HS-5 (cell line): ENCODE measurements at places on chromosomes 16 and 17.

DNA sequence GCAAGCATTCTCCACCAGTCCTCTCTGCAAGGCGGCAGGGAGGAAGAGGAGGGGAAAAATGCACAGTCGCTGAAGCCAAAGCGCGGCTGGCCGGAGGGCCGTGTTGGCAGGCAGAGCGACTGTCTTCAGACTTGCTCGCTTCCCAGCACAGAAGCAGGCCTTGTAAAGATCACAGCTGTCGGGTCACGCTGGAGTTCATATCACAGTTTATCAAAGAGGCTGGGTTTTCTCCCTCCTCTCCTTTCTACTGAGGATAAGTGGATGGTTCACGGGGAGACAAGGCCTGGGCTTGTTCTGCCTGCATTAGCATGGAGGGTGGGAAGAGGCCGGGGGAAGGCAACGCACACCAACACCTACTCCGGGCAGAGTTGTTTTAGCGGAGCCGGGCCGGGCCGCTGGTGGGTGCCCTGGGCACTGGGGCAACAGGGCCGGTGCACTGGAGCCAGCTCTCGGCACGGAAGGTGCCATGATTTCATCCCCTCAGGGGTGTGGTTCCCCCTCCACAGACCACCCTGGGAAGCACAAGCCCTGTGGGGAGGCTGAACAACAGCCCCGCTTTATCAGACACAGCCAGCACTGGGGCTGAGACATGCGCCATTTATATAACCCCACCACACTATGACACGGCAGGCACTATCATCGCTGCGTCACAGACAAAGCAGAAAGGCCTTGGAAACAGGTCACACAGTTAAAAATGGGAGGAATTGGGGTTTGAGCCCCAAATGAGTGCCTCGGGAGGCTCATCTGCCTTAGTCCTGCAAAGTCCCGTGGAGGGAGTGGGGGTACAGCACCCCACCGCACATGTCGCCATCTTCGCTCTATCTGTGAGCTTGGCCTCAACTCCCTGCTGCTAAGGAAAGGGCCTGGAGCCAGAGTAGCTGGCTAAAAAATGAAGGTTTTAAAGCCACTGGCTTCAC is 40.3 kb upstream of the MTSS2 start:
- no peak for DNase-seq

- DNase-seq, result no peak
These were observed 2.1 kb downstream of the PRKCA start for GRCh38 chr17:66304304-66305174.

DNA sequence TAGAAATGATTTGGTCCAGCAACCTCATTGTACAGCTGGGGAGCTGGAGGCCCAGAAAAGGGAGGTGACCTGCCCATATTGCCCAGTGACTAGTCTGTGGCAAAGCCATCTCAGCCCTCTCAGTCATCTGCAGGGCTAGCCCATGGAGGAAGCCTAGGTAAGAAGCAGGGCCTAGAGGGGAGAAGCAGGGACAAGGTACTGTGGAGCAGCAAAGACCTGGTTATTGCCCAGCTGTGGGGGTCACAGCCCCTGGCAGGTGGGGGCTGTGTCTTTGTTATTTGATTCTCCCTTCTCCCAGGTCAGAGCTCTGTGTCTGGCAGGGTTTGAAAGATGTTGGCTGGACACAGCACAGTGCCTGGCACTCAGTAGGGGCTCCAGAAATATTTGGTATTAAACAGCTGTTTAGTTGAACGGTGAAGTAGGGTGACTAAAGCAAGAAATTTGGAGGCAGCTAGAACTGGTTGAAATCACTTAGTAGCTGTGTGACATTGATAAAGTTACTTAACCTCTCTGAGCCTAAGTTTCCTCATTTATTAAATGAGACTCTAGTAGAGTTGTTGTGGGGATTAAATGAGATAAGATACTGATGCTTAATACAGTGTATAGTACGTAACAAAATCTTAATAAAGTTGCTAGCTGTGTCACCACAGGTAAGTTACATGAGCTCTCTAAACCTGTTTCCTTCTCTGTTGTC is 17.3 kb downstream of the CCR7 start:
- no peak for DNase-seq

DNA sequence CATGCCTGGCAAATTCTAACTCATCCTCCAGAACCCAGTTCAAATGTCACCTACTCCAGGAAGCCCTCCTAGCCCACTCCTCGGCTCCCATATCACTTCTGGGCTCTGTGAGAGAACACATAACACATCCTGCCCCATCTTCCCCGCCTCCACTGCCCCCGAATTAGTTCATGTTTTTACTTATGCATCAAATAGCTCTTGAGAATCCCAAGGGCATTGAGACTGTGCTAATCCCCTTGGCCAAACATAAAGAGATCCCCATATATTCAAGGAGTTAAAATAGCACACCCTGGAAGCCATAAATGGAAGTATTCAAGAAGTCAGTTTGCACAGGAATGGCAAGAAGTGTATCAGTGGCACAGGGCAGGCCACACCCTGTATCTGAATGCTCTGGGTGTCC is 2.0 kb upstream of the CREBBP start:
- DNase-seq, result no peak

GRCh38 chr17:32933881-32934280 is 5.9 kb downstream of the TMEM98 start:
- no peak for DNase-seq

- DNase-seq, result no peak
These were observed 17.3 kb downstream of the CA5A start for GRCh38 chr16:87918866-87919680.

DNA sequence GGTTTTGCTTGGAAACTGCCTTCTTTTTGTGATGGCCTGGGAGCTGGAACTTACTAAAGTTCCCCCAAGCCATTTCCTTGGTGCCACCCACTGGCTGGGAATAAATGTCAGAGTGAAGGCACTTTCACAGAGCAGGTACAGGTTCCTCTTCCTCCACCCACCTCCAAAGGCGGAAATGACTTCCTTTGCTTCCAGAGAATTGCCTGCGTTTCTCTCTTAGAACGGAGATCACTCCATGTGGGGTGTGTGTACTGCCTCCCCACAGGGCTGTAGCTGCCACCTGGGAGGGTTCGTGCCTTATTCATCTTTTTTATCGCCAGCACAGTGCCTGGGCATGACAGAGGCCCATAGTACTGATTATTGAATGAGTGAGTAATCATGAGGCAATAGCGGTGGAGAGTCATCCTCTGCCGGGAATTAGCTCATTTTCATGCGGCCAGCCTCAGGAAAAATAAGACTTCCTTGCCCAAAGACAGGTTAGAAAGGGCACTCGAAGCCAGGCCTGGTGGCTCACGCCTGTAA is 32.2 kb upstream of the HAS3 start:
- peak; percentile 94 for DNase-seq

DNA sequence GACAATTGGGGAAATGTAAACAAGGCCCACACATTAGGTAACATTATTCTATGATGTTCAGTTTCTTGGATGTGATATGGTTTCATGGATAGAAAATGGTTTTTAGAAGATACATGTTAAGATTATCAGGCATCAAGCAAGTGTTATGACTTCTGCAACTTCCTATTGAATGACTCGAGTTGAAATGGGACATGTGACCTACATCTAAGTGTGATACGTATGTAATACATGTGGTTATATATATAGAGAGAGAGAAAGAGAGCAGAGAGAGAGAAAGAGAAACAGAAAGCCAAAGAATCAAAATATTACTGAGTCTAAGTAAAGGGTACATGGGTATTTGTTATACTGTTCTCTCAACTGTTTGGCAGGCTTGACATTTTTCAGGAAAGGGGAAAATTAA is 1.7 kb downstream of the TMEM170A start:
- no peak for DNase-seq

- DNase-seq, result no peak
These were observed 29.3 kb downstream of the KIFC3 start for GRCh38 chr16:57773019-57773418.

GRCh38 chr16:18039931-18040330 is 296.6 kb downstream of the NPIPA8 start:
- DNase-seq, result no peak

DNA sequence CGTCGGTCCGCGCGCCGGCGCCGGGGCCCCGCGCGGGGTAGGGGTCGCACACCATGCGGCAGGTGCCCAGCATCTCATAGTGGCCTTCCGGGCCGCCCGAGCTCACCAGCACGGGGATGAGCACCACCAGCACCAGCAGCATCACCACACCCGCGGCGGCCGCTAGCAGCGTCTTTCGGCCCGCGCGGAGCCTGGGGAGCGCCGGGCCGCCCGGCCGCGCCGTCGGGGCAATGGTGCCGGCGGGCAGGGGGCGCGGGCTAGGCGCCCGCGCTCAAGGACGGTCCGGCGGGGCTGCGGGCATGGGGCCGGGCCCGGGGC is 237 bp downstream of the C1QL1 start:
- DNase-seq, result no peak
